ENCODE measurements at places on chromosomes 11 and 22.

GRCh38 chr11:70506986-70507385, 108.7 kb downstream of the CTTN start:
- DNase-seq, result no peak

- no peak for DNase-seq
These were observed 22.5 kb downstream of the CYTH4 start for GRCh38 chr22:37304595-37305343.

GRCh38 chr22:24951942-24952836, at the start of gene KIAA1671:
Gene KIAA1671, plus strand, starts transcription at chr22:24952716. Its CDS starts 75,284 bp downstream, at chr22:25028000.
- peak; percentile 64 for DNase-seq

GRCh38 chr22:22901578-22902218, 14.1 kb downstream of the IGLL5 start:
- DNase-seq, result no peak

DNA sequence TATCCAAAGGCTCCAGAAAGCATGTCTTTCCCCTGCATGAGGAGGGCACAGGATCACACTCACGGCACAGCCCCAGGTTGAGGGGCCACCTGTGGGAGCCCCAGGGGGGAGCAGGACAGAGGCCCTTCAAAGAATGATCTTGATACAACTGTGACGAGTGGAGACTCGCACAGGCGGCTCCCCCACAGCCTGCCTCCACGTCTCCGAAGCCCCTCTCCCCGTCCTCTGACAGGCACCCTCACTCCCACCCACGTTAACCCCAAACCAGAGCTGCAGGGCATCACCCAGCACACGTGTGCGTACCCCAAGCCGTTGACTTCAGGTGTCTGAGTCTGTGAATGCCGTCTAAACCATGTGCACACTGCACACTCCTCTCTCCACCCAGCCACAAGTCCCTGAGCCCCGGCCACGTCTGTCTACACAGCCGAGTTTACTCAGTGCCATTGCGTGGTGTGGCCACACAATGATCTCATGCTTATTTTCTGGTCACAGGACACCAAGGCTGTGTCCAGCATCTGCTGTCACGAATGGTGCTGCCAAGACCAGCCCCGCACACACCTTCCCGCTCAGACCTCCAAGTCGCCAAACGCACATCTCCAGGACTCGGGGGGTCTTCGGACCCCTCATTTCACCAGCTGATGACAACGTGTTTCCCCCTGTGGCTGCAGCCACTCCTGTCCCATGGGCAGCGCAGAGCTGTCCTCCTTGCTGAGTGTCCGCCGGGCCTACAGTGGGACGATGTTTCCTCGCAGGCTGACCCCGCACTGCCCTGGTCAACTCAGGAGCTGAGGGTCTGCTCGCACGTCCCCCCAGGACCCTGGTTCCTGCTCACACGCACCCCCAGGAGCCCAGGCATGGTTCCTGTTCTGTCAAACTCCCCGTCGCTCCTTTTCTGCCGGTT, 251.2 kb downstream of the BRD1 start:
- DNase-seq, result no peak

GRCh38 chr22:35688913-35689675, 28.6 kb upstream of the APOL5 start:
- no peak for DNase-seq

DNA sequence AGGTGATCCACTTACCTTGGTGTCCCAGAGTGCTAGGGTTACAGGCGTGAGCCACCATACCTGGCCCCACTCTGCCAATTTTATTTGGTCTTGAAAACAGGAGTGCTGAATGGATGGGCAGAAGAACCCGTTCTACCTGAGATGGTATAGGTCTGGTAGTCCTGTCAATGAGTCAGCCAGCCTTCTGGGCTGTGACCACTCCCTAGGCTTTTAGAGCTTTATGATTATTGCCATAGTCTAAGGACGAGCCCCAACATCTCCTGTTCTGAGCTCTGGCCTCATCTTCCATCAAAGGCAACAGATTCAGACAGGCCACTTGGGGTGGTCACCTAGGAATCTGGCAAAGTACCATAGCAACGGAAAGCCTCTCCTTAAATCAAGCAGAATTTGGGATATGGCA, 11.5 kb downstream of the ZDHHC5 start:
- no peak for DNase-seq

GRCh38 chr11:74019860-74020259, 11.0 kb upstream of the UCP3 start:
- no peak for DNase-seq

All from T1000 (cell line).